ENCODE measurements at places on chromosomes 16 and 17. TPM values are rescaled to one million over a fixed set of nuclear protein-coding genes. Genes with fewer than 3 reads are reported as not detected.

Gene PRSS8
- total RNA-seq: not detected

Gene SHMT1
- total RNA-seq: 2.3 TPM

Gene CLDN7
- 0.75 TPM for total RNA-seq

Gene ABCC3
- 1.9 TPM for total RNA-seq

Gene NPW
- not detected for total RNA-seq

Gene CCL5
- 2.6 TPM for total RNA-seq

DNA sequence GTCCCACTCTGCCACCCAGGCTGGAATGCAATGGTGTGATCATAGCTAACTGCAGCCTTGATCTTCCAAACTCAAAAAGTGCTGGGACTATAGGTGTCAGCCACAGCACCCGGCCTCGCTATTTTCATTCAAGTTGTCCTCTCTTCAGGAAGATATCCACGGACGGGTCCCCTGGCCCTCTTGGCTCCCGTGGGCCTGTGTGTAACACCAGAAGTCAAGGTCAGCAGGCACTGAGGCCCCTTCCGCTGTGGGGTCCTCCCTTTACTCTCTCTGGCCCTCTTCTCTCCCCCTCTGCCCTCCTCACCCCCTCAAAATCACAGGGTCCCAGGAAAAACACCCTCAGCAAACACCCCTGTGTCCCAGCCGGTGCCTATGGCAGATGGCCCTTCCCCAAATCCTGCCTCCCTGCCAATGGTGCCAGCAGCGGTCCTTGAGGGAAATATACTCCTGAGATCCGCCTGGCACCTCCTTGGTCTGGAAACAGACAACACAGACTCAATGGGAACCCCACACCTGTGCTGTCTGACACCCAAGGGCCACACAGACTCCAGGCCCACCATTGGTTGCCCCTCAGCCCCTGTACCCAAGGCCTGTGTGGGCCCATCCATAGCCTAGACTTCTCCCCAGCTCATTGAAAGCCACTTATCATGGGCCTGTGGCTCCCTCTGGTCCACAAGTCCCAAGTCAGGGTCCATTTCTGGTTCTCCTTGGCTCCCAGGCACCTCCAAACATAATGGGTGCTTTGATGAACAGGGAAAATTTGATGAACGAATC, 221.5 kb downstream of the ZNF423 start:
- peak; percentile 43 for DNase-seq

GRCh38 chr17:32628271-32629044, 141.7 kb downstream of the CDK5R1 start:
- DNase-seq: no peak

GRCh38 chr16:22948058-22948602, 134.2 kb downstream of the HS3ST2 start:
- DNase-seq: no peak

- DNase-seq: no peak
Measured at GRCh38 chr16:66517586-66518263, 32.2 kb downstream of the TK2 start.

DNA sequence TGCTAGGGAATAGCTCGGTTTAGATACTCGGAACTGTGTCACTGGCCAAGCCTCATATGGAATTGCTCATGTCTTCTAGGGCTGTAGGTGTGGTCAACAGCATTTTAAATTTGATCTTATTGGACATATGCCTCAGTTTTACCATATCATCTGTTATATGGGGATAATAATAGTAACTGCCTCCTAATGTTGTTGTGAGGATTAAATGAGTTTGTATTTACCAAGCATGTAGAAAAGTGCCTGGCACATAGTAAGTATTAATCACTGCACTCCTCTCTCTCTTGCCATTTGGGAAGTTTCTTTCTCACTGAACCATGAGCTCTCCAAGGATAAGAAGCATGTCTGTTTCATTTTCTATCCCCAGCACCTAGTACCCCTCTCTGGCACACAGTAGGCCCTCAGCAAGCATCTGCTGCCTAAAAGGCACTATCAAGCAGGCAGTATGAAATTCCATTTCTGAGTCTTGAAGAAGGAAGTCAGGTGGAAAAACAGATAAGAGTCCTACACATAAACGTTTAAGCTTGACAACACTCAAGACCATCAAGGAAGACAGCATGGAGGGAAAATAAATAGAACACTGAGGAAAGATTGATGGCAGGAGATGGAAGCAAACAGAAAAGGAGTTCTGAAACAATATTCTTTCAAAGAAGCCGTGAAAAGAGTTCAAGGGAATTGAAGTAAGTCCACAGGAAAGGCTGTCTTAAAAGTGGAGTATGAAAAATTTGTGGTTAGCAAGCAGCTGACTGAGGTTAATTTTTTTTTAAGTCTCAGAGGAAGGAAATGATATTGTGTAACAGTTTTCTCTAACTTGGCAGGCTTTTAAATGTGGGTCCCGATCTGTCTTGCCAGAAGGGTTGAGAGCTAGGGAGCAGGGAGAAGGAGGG, 2.2 kb upstream of the ATP6V0A1 start:
- DNase-seq: no peak

- no peak for DNase-seq
Measured at GRCh38 chr17:51159604-51160003, 6.2 kb downstream of the NME1 start.

GRCh38 chr16:73298562-73298961, 250.6 kb upstream of the ZFHX3 start:
- no peak for DNase-seq

GRCh38 chr16:56800355-56800754, 64.7 kb upstream of the SLC12A3 start:
- no peak for DNase-seq

DNA sequence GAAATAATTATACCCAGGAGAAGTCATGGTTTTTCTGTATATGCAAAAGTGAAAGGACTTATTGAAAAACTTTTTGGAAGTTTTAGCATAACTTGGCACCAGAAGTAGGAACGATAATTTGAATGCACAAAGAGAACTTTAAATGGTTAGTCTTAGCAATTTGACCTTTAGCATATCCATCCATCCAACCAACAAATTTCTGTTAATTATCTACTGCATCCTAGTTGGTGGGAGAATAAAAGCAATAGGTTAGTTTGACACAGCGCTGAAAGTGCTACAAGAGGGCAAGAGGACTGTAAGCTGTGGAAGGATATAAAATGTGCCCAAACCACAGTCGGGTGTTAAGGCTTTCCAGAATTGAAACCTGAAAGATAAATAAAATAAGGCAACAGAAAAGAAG, 17.6 kb downstream of the SPAG9 start:
- no peak for DNase-seq

DNA sequence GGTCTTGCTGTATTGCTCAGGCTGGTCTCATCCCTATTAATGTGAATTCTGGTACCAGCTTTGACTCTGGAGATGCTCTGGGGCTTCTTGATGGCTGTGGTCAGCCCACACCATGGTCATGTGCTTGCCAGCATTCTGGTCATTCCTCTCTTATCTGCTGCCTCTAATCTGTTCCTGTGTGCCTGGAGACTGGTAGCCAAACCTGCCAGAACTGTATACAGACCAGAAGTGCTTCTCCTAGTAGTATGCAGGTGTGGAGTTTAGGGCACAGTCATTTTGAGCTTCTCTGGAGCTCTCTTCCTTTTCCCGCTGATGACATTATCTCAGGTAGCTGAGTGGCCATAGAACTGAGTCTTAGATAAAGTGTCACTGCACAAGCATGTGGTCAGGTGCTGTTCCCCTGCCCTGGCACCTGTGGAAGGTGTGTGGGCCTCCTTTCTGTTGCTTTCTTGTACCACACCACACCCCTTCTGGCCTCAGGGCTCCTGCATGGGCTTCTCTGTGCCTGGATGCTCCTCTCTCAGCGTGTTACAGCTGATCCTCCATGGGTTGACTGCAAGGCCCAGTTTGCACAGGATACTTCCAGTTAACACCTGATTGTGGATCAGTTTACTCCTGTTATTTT, 162.7 kb downstream of the SPECC1 start:
- DNase-seq: no peak

DNA sequence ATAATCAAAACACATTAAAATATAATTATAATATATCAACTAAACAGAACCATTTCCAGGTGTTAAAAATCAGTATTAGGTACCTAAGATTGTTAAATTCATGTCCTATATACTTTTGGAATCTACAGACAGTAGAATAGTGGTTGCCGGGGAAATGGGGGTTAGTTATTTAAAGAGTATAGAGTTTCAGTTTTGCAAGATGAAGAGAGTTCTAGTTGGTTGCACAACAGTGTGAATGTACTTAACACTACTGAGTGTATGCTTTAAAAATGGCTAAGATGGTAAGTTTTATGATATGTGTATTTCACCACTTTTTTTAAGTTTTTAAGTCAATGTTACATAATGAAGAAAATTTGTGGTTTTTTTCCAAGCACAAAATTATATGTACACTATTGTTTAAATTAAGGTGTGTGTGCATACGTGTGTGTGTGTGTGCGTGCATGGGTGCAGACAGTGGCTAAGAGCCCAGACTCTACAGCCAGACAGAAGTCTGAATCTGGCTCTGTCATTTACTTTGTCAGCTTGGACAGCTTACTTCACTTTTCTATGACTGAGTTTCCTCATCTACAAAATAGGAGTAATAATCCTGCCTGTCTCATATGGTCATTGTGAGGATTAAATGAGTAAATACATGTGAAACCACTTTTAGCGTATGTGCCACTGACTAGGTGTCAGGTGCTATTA, 25.3 kb upstream of the PHAF1 start:
- no peak for DNase-seq

Data from cardiac septum (tissue), 1 donor.